ENCODE measurements at places on chromosomes 2 and 18.

GRCh38 chr18:9537677-9538076 is 62.4 kb downstream of the RALBP1 start:
- no peak for DNase-seq

DNA sequence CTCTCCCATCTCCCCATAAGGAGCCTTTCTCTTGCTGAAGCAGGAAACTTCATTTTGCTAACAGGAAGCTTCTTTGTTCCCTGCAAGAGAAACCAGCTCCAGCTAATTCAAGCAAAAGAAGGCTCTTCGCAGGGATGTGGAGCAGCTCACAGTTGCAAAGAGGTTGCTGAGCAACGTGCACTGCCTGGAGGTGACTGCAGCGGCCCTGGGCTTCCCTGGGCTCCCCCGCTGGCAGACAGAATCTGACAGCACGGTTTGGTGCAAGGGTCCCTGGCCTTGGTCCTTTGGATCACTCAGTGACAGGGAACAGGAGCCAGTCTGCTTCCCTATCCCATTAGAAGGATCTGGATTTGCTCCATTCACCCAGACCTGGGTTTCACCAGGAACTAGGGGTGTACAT is 25.8 kb downstream of the GPR55 start:
- no peak for DNase-seq

GRCh38 chr2:37616677-37617005 is 54.8 kb downstream of the CDC42EP3 start:
- no peak for DNase-seq

- no peak for DNase-seq
Measured at GRCh38 chr18:38221476-38222100, 656.0 kb upstream of the CELF4 start.

- no peak for DNase-seq
Measured at GRCh38 chr2:72716601-72717000, 109.2 kb downstream of the EXOC6B start.

DNA sequence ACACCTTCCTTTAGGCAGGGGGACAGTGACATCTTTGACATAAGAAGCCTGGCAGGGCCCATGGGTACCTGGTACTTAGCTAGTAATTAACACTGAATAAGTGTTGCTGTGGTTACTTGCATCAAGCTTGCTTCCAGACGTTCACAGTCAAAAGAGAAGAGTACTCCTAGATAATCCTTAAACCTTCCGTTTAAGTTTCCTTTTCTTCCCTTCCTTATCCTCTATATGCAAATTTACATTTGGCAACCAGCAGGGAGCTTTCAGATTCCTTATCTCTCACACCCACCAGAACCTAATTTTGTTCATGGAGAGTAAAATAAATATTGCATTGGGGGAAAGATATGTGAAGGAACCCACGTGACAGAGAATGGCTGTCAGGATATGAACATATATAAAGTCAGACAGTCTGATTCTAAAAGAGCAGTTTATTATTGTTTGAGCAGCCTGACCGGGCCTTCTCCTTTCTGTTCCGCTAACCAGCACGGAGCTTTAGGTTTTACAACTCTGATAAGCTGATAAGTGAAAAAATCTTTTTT is 7.8 kb upstream of the RAB31 start:
- no peak for DNase-seq

DNA sequence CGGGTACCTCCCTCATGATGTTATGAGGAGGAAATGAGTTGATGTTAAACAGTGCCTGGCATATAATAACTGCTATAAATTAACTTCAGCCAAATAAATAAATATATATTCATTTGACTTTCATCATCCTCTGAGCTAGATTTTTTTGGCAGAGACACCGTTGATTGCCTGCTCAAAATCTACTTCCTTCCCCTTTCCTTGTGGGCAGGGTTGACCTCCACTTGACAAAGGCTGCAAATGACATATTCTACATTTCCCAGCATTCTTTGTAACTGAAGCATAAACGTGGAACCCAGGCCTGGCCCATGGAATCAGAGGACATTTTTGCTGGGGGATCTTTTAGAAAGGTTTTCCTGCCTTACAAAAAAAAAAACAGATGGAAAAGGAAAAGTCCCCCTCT is 177.8 kb downstream of the TXNL1 start:
- DNase-seq, result no peak

DNA sequence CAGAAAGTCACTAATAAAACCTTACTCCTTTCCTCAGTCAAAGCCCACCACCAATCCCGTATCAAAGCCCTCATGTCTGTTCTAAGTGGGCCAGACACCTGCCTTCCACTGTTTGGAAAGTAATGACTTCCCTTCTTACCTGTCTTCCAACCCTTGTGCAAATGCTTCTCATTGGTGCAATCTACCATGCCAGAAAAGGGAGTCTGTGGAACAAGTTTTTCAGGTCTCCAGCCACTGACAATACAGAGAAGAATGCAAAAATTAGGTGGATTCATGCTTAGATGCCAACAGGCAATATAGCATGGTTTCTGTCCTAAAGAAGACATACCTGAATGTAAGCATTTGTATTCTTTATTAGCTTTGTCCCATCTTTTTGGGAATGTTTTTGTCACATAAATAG is 1140.6 kb upstream of the LRRTM1 start:
- DNase-seq, result no peak

DNA sequence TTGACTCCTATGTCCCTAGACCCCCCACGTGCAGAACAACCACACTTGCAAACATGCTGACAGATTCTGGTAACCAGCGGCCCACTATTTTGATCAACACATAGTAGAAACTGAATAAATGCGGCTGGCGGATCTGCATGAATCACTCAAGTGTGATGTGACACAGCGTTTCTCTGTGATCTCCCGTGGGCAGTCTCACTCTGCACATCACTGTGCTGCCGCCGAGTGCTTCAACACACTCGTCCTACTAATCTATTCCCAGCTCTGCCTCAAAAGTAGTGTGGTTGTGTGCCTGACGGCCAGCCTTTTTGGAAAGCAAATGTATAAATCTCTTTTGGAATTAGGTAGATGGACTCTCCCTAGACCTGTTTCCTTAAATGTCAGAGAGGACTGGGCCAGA is 37.3 kb upstream of the TMEM182 start:
- no peak for DNase-seq

DNA sequence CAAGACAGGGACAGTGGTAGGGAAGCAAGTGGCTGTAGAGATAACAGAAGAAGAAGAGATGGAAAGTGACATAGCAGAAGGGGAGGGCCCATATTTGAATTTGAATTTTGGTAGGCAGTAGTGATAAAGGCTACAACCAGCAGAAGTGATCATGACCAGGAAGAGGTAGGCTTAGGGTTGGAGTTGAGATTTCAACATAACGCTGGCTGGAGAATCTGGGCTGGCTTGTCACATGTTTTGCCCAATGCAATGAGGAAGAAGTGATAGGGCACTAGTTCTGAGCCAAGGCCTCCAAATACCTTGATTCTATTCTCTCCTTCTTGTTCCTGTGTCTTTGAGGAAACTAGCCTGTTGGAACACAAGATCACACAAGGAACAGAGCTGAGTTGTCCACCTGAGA is 69.4 kb downstream of the SCG2 start:
- no peak for DNase-seq

- no peak for DNase-seq
Measured at GRCh38 chr2:198702796-198703195, 754.9 kb downstream of the SATB2 start.

DNA sequence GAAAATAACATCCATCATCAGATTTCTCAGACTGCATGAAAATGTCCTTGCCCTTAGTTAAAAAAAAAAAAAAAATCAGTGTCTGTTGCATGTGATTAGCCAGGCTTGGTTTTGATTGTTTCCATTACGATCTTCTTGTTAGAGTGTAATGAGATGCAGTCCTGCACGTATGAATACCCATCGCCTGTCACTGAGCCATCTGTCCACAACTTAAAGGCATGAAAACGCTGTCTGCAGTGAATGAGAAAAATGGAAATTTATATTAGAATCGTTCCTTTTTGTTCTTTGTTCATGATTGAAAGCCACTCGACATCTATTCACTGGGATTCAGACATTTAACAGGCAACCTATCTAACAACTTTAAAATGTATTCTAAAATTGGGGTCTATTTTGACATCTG is 521.7 kb upstream of the SPHKAP start:
- no peak for DNase-seq

DNA sequence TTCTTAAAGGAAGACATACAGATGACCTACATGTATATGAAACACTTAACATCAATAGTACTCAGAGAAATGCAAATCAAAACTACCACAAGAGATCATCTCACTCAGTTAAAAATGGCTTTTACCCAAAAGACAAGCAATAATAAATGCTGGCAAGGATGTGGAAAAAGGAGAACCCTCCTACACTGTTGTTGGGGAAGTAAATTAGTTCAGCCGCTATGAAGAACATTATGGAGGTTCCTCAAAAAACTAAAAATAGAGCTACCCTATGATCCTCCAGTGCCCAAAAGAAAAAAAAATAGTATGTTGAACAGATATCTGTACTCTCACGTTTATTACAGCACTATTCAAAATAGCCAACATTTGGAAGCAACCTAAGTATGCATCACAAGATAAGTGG is 1579.4 kb upstream of the TMEFF2 start:
- no peak for DNase-seq

GRCh38 chr2:99808361-99809200 is 318.8 kb upstream of the REV1 start:
- DNase-seq, result no peak

DNA sequence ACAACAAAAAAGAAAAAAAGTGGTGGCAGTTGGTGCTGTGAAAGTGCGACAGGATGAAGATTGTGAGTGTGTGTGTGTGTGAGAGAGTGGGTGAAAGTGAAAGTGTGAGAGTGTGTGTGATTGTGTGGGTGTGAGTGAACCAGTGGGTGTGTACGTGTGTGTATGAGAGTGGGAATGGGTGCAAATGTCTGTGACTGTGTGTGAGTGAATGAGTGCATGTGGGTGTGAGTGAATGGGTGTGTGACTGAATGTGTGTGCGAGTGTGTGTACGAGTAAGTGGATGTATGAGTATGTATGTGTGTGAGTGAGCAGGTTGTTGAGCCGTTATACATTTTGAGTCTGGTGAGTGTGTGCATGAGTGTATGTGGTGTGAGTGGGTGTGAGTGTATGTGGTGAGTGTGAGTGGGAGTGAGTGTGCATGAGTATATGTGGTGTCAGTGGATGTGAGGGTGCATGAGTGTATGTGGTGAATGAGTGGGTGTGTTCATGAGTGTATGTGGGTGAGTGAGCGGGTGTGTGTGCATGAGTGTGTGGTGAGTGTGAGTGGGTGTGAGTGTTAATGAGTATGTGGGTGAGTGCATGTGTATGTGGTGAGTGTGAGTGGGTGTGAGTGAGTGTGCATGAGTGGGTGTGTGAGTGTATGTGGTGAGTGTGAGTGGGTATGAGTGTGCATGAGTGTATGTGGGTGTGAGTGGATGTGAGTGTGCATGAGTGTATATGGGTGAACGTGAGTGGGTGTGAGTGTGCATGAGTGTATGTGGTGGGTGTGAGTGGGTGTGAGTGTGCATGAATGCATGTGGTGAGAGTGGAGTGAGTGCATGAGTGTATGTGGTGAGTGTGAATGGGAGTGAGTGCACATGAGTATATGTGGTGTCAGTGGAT is 69.3 kb upstream of the HPCAL1 start:
- no peak for DNase-seq

GRCh38 chr2:27016801-27017325 is 15.9 kb upstream of the TMEM214 start:
- DNase-seq, result peak; percentile 74

GRCh38 chr2:55610954-55611743 is 6.3 kb downstream of the PPP4R3B start:
- DNase-seq, result no peak

GRCh38 chr2:43846140-43846793 is 7.5 kb downstream of the ABCG8 start:
- no peak for DNase-seq

- DNase-seq, result no peak
Measured at GRCh38 chr2:118805064-118805690, 42.3 kb downstream of the EN1 start.

- no peak for DNase-seq
Measured at GRCh38 chr2:66660804-66661203, 225.9 kb downstream of the MEIS1 start.

- no peak for DNase-seq
Measured at GRCh38 chr2:11104794-11105660, 50.2 kb upstream of the SLC66A3 start.

DNA sequence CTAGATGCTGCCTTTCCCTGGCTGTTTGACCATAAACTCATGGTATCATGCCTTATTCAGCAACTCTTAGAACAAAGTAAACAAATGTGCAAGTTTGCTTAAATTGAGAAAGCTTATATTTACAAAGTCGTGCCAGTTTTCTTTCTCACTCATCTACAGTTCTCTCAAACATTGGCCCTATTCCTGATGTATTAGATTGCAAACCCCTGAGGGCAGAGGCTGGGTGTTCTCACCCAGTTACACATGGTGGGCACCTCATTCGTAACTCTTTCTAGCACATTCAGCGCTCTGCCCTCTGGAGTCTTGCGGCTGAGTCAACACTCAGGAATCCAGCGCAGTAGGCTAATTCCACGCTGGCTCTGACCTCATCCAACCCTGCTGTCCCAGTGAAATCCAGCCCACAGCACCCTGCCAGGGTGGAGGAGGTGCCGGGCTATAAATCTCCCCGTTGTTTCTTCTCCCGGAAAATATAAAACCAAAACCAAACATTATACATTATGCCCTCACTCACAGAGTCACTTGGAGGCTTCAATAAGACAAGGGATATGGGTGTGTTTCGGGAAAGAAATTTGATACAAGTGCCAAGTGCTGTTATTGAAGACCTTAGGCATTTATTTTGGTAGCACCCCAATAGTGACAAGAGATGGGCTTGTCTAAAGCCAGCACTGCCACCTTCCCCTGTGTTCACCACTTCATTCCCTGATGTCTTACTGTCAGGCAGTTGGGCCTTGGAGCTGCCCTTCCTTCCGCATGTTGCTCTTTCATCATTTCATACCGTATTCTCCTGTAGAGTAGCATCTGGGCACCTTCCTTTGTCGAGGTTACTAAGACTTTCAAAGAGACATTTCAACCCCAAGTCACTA is 287.4 kb downstream of the PRKCE start:
- peak; percentile 84 for DNase-seq

- no peak for DNase-seq
Measured at GRCh38 chr18:48661421-48661820, 122.6 kb downstream of the CTIF start.

DNA sequence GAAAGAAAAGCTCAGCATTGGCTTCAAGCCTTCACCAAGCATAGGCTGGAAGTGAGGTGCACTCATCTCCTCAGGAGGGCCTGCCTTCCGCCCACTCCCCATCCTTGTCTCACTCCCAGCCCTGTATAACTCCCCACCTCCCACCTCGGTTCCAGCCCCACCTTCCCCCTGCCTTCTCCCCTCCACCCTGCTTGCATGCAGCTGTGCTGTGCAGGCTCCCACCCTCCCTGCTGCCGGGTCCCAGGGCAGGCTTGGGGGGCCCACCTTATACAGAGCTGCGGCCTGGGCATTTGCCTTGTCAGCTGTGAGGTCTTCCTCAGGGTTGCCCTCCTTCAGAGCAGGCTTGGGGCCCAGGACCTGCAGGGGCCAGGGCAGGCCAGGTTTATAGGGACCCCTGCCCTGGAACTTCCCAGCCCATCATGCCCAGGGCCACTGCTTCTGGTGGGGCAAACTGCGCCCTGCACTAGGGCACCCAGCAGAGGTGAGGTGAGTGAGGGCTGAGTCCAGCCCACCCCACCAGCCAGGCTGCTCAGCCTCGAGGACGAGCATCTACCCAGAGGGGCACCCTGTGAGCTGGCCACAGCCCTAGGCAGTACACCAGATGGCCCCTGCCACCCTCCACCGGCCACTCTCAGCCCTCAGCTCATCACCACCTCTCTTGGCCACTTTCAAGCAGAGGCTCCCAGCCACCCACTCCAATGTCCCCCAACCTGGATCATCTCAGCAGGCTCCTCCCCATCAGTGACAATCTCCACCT is 11.6 kb downstream of the CAPG start:
- DNase-seq, result no peak

Measured in WERI-Rb-1 (cell line).